GM23248 (cell line): ENCODE measurements at places on chromosomes 11 and 22. TPM values are rescaled to one million over a fixed set of nuclear protein-coding genes. Genes with fewer than 3 reads are reported as not detected.

GRCh38 chr11:67731583-67731982 is 57.2 kb upstream of the ALDH3B2 start:
- H3K4me1 ChIP-seq = no peaks in the 10 kb centered on the region
- no peak for DNase-seq
- no peak overlapping the region for H3K4me3 ChIP-seq
- no peak overlapping the region for H3K27ac ChIP-seq
- H3K36me3 ChIP-seq = no peaks in the 10 kb centered on the region

GRCh38 chr11:131855320-131855719 is 484.9 kb downstream of the NTM start:
- H3K4me1 ChIP-seq = peaks cover 14% of the 10 kb centered on the region; the same call in 1 of the 2 replicates
- no peaks in the 10 kb centered on the region for H3K27me3 ChIP-seq
- no peaks in the 10 kb centered on the region for H3K36me3 ChIP-seq
- no peak overlapping the region for H3K4me3 ChIP-seq

DNA sequence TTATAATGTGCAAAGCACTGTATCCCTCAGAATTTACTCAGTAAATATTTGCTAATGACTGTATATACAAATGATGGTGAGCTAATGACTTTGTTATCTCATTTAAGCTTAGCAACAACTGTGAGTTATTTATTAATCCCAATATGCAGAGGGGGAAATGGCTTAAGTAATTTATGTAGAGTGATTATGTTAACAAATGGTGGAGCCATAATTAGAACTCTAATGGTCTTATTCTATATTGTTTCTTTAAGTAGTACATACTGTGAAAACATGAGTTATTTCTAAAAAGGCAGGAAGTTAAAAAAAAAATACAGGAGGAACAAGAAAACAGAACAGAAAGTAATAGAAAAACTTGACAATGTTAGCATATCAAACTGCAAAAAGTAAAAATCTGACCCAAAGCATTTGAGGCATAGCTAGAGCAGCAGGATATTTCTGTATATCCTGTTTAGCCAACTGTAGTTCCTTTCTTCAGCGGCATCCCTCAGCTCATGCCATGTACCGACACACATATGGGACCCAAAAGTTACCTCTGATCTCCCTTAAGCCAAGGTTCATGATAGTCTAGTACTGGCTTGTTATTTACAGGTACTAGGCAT is 94.2 kb downstream of the FCHSD2 start:
- no peaks in the 10 kb centered on the region for H3K27me3 ChIP-seq
- no peak overlapping the region for H3K4me3 ChIP-seq
- no peaks in the 10 kb centered on the region for H3K4me1 ChIP-seq
- no peak for DNase-seq
- H3K27ac ChIP-seq = no peak overlapping the region

GRCh38 chr11:69969890-69970784 is 108.0 kb upstream of the ANO1 start:
- H3K27me3 ChIP-seq = peaks cover 4% of the 10 kb centered on the region; the same call in 1 of the 2 replicates
- no peaks in the 10 kb centered on the region for H3K4me1 ChIP-seq
- H3K36me3 ChIP-seq = no peaks in the 10 kb centered on the region
- no peak overlapping the region for H3K27ac ChIP-seq
- no peak for DNase-seq
- H3K4me3 ChIP-seq = no peak overlapping the region

- no peaks in the 10 kb centered on the region for H3K36me3 ChIP-seq
- H3K4me1 ChIP-seq = peaks cover 30% of the 10 kb centered on the region
- H3K27me3 ChIP-seq = no peaks in the 10 kb centered on the region
- no peak overlapping the region for H3K4me3 ChIP-seq
- no peak overlapping the region for H3K27ac ChIP-seq
These were observed 4.2 kb downstream of the GRAMD1B start for GRCh38 chr11:123434262-123434661.

The KLHL35 gene
- 10.5 and 13.0 TPM in 2 replicates for total RNA-seq

The DERL3 gene
- total RNA-seq = 1.2 and 2.3 TPM in 2 replicates

The SCUBE1 gene
- total RNA-seq = not detected in 2 replicates

GRCh38 chr11:44743959-44744557 is 17.3 kb downstream of the TSPAN18 start:
- peak; percentile 17 for DNase-seq
- H3K4me3 ChIP-seq = no peak overlapping the region
- peaks cover 29% of the 10 kb centered on the region for H3K27me3 ChIP-seq
- no peaks in the 10 kb centered on the region for H3K36me3 ChIP-seq
- no peak overlapping the region for H3K27ac ChIP-seq

- no peak for DNase-seq
- H3K36me3 ChIP-seq = peaks cover 17% of the 10 kb centered on the region; the same call in 1 of the 2 replicates
- H3K4me3 ChIP-seq = no peak overlapping the region
- peaks cover 34% of the 10 kb centered on the region for H3K4me1 ChIP-seq
These were observed 25.5 kb downstream of the TCP11L1 start for GRCh38 chr11:33064866-33065265.

- H3K4me3 ChIP-seq = peak overlapping the region; percentile 79
- no peaks in the 10 kb centered on the region for H3K36me3 ChIP-seq
- DNase-seq = peak; percentile 86
- peak overlapping the region; percentile 80 for H3K27ac ChIP-seq
- H3K27me3 ChIP-seq = no peaks in the 10 kb centered on the region
- peaks cover 75% of the 10 kb centered on the region for H3K4me1 ChIP-seq
These were observed 1.6 kb downstream of the DIXDC1 start for GRCh38 chr11:111938687-111939160.

GRCh38 chr11:74806267-74806666 is 57.6 kb downstream of the RNF169 start:
- H3K27ac ChIP-seq = no peak overlapping the region
- H3K4me3 ChIP-seq = no peak overlapping the region
- no peaks in the 10 kb centered on the region for H3K27me3 ChIP-seq
- peaks cover 5% of the 10 kb centered on the region; the same call in 1 of the 2 replicates for H3K36me3 ChIP-seq

The NARS2 gene
- total RNA-seq = 13.0 and 15.3 TPM in 2 replicates

The DCDC1 gene
- total RNA-seq = not detected in 2 replicates

- no peak overlapping the region for H3K27ac ChIP-seq
- H3K4me1 ChIP-seq = no peaks in the 10 kb centered on the region
- DNase-seq = no peak
- H3K4me3 ChIP-seq = no peak overlapping the region
These were observed 51.1 kb upstream of the JAM3 start for GRCh38 chr11:134017511-134018430.

DNA sequence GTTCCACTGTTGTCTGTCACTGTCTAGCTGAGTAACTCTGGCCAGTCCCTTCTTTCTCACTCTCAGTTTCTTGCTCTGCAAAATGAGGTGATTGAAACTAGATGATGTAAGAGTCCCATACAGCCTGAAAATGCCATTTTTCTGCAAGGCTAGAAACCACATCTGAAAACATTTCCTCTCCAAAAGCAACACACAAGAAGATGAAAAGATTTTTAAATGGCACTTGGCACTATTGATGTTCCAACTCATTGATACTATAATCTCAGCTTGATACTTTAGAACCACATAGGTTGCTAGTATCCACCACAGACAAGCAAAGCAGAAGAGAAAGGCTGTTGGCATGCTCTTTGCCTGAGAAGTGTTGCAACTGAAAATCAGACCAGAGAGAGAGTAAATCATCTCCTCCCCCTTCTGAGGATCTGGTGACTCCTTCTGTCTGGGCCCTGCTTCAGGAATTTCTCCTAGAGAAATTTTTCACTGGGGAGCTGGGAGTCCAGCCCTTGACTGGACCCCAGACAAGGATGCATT is 1217.9 kb downstream of the LRRC4C start:
- no peaks in the 10 kb centered on the region for H3K36me3 ChIP-seq
- no peaks in the 10 kb centered on the region for H3K4me1 ChIP-seq
- no peak overlapping the region for H3K4me3 ChIP-seq
- H3K27me3 ChIP-seq = no peaks in the 10 kb centered on the region
- no peak for DNase-seq

DNA sequence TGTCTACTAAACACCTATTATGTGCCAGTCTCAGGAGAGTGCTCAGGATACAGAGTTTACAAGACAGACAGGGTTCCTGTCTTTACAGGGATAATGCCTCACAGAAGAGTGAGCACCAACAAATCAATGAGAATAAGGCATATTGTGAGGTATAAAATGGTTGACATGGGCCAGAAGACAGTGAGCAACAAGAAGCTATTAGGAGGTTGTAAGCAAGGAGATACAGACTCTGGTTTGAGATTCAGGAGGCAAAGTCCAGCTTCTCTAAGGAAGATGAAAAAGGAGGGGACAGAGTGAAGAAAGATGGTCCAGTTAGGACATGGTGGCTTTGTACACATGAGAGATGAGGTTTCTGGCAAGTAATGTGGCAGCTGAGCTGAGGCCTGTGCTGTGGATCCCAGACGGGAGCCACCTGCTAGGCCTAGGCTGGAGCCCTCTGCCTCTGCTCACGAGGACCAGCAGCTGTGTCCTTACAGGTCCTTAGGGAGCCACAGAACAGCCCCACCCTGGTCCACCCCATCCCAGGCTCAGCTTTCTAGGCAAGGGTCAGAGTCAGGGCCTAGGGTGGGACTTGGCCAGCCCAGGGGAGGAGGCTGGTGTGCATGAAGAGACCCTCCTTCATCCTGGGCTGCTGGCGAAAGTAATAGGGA is 110.5 kb downstream of the ZNF280B start:
- DNase-seq = peak; percentile 5
- no peak overlapping the region for H3K27ac ChIP-seq
- no peak overlapping the region for H3K4me3 ChIP-seq
- H3K27me3 ChIP-seq = peaks cover 26% of the 10 kb centered on the region; the same call in 1 of the 2 replicates

The KRTAP5-2 gene
- total RNA-seq = not detected in 2 replicates

GRCh38 chr11:57315491-57315890 is 9.3 kb downstream of the TNKS1BP1 start:
- H3K36me3 ChIP-seq = peaks cover 29% of the 10 kb centered on the region; the same call in 1 of the 2 replicates
- no peak overlapping the region for H3K27ac ChIP-seq
- DNase-seq = no peak
- no peak overlapping the region for H3K4me3 ChIP-seq

DNA sequence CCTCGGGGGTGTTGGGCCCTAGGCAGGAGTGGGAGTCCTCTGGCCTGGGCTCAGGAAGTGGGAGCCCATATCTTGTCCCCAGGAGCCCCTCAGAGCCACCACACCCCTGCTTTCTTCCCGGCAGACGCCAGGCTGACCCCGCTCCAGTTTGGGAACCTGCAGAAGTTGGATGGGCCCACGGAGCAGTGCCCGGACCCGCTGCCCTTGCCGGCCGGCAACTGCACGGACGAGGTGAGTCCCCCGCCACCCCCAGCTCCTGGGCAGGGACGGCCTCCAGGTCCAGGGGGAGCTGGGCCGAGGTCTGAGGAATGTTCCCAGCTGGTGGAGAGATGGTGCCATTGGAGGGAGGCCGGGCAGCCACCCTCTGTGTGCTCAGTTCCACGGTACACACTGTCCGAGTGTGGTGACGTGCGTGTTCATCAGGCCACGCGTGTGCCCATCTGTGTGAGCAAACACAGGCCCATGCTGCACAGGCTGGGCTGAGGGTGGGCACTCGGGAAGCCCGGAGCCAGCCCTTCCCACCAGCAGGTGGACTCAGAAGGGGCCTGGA is 4.8 kb downstream of the MUC5B start:
- H3K27me3 ChIP-seq = peaks cover 5% of the 10 kb centered on the region; the same call in 1 of the 2 replicates
- no peak for DNase-seq
- no peaks in the 10 kb centered on the region for H3K4me1 ChIP-seq
- H3K4me3 ChIP-seq = no peak overlapping the region
- H3K27ac ChIP-seq = no peak overlapping the region

- no peak for DNase-seq
- no peak overlapping the region for H3K4me3 ChIP-seq
These were observed 52.6 kb downstream of the CLTCL1 start for GRCh38 chr22:19238900-19239299.

GRCh38 chr11:102158164-102158735 is 48.0 kb downstream of the YAP1 start:
- H3K4me3 ChIP-seq = no peak overlapping the region
- H3K27me3 ChIP-seq = no peaks in the 10 kb centered on the region
- peak overlapping the region; percentile 6 for H3K27ac ChIP-seq
- H3K4me1 ChIP-seq = peaks cover 42% of the 10 kb centered on the region
- peak; percentile 46 for DNase-seq

GRCh38 chr11:34621876-34622275 is 983 bp downstream of the EHF start:
- no peaks in the 10 kb centered on the region for H3K27me3 ChIP-seq
- no peaks in the 10 kb centered on the region for H3K36me3 ChIP-seq
- no peak overlapping the region for H3K4me3 ChIP-seq
- H3K27ac ChIP-seq = no peak overlapping the region
- DNase-seq = no peak

- H3K36me3 ChIP-seq = no peaks in the 10 kb centered on the region
- H3K27ac ChIP-seq = no peak overlapping the region
- peaks cover 7% of the 10 kb centered on the region for H3K4me1 ChIP-seq
- no peak overlapping the region for H3K4me3 ChIP-seq
These were observed 4.8 kb upstream of the FAM118A start for GRCh38 chr22:45304971-45305370.

The CREBZF gene
- total RNA-seq = 27.6 and 43.8 TPM in 2 replicates

The OR6T1 gene
- not detected in 2 replicates for total RNA-seq

DNA sequence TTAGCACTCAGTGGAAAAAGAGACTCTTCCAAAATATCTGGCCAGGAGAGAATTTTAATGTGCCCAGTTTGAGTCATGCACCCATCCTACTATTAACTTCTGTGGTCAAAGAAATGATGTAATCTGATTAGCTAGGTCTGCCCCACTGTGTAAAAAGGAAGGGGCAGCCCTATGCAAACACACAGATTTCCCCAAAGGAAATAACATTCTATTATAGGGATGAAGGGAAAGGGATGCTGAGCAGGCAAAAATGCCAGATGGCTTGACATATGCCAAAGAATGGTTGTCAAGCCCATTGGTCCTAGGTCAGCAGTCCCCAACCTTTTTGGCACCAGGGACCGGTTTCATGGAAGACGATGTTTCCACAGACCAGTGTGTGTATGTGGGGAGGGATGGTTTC is 43.3 kb upstream of the PAK1 start:
- peaks cover 7% of the 10 kb centered on the region; the same call in 1 of the 2 replicates for H3K27me3 ChIP-seq
- H3K4me1 ChIP-seq = no peaks in the 10 kb centered on the region
- H3K4me3 ChIP-seq = no peak overlapping the region
- no peaks in the 10 kb centered on the region for H3K36me3 ChIP-seq
- H3K27ac ChIP-seq = no peak overlapping the region

The GLYATL2 gene
- 0.65 TPM in 1 of 2 replicates, not detected in the other for total RNA-seq

GRCh38 chr22:17924735-17925364 is 99.5 kb downstream of the MICAL3 start:
- H3K4me1 ChIP-seq = peaks cover 28% of the 10 kb centered on the region
- no peak overlapping the region for H3K27ac ChIP-seq
- H3K4me3 ChIP-seq = no peak overlapping the region
- no peaks in the 10 kb centered on the region for H3K36me3 ChIP-seq
- no peak for DNase-seq
- H3K27me3 ChIP-seq = no peaks in the 10 kb centered on the region

GRCh38 chr11:45936511-45937054 is 14.1 kb downstream of the LARGE2 start:
- DNase-seq = no peak
- H3K4me1 ChIP-seq = no peaks in the 10 kb centered on the region
